ENCODE measurements at places on chromosomes 7 and 10.

- DNase-seq, result no peak
These were observed 54.7 kb downstream of the MINPP1 start for GRCh38 chr10:87559392-87559791.

DNA sequence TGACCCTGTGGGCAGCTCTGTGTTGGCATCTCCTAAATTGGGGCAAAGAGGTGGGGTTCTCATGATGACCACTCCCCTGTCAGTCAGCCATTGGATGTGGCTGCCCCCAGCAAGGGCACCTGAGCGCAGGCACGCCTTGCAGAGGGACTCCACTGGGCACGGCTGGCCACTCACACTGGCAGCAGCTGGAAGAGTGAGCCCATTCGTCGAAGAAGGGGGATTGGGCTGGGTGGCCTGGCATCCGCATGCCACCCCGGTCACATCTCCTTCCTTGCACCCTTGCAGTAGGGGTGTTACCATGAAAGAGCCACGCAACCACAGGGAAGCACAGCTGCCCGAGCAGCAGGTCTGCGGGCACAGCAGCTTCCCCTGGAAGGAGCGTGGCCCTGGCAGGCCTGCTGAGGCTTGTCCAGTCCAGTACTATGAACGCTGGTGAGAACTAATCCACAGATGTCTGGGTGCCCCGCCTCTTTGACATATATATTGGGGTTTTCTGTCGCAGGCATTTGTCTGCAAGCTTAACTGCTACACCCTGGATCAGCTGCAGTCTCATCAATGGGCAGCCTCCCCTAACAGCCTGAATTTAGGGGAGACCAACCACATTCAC, 25.7 kb upstream of the GRB10 start:
- no peak for DNase-seq

DNA sequence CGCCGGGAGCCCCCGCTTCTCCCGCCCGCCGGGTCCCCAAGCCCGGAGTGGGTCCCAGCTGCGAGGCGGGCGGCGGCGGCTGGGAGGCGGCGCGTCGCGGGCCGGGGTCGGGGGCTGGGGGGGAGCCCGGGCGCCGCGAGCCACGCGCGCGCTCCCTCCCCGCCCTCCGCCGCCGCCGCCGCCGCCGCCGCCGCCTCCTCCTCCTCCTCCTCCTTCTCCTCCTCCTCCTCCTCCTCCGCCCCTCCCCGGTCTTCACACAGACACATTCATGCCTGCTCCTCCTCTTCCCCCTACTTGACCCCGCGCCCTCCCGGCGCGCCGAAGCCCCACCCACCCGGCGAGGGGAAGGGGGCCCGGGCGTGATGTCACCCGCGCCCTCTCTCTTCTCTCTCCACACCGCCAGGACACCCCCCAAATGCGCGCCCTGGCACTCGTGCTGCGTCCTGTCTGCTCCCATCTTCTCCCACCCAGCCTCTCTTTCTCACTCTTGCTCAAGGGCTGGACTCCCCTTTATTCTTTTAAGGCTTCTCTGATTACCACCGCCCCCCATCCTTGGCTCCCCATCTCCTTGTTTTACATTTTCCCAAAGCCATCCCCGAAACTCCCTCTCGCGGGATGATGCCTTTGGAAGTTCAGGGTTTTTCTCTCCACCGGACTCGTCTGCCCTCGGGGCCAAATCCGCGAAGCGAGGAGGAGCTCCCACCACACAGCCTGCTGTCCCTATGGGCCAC, 967 bp upstream of the GLI3 start:
- peak; percentile 71 for DNase-seq

DNA sequence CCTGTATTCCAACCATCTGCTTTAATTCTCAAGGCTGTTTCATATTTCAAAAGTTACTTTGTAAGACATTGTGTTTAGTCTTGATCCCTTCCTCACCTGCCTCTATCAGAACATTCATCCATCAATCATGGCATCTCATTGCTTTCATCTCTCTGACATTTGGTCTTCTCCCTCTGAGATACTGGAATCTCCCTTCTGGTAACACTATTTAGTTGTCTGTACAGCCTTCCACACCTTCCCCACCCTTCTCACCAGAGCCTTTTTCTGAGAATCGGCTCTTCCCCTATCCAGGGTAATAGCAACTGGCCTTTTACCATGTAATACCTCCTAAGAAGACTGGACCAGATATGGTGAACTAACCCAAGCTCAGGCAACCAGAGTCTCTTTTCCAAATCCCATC, 10.1 kb downstream of the CACNA2D1 start:
- no peak for DNase-seq

DNA sequence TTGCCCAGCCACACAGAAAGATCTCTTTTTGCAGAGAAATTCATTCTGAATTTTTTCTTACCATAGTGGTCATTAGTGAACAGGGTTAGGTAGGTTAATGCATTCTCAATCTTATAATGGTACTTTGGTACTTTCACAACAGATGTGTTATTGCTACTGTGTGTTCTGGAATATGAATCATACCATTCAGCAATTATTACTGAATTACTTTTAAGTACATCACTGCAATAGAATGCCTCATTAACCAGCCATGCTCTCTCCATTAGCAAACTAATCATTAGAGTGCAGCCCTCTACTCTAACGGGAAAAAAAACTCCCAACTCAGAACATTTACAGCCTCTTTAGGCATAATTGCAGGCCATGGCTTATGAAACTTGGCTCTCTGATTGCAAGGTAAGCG, 102.1 kb downstream of the DOCK4 start:
- DNase-seq, result no peak
